ENCODE measurements at places on chromosomes 4 and X. TPM values are rescaled to one million over a fixed set of nuclear protein-coding genes. Genes with fewer than 3 reads are reported as not detected.

CRLF2 gene
- not detected for total RNA-seq

FAM47E gene
- 4.0 TPM for total RNA-seq

PABPC4L gene
- total RNA-seq, result 0.46 TPM

ZNF711 gene
- total RNA-seq, result 2.2 TPM

ODAPH gene
- total RNA-seq, result not detected

LRAT gene
- total RNA-seq, result not detected

RBMXL3 gene
- total RNA-seq, result not detected

SLC25A43 gene
- total RNA-seq, result 11.2 TPM

CNKSR2 gene
- total RNA-seq, result 4.0 TPM

HSFX4 gene
- not detected for total RNA-seq

PPEF2 gene
- not detected for total RNA-seq

NRK gene
- total RNA-seq, result 0.10 TPM

FGFR3 gene
- total RNA-seq, result 92.2 TPM

ADH4 gene
- total RNA-seq, result not detected

VCX gene
- total RNA-seq, result not detected

NONO gene
- total RNA-seq, result 210 TPM

GRCh38 chr4:85565761-85566480 is 91.0 kb downstream of the ARHGAP24 start:
- DNase-seq, result no peak

DNA sequence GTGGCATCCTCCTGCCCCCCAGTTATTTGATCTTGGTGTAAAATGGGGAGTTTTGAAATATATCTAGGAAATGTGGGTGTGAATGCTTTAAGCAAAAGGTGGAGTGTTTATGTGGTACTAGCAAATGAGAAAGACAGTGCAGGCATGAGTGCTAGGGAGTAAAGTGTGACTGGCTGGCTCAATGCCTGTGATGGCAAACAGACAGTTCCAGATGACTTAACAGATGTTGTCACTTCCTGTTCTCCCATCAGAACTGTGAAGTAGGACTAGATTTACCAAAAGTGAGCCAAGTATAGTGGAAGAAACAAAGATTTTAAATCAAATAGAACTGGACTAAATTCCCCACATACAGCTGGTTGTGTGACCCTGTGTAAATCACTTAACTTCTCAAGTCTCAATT is 8.4 kb upstream of the AMOT start:
- DNase-seq, result no peak

DNA sequence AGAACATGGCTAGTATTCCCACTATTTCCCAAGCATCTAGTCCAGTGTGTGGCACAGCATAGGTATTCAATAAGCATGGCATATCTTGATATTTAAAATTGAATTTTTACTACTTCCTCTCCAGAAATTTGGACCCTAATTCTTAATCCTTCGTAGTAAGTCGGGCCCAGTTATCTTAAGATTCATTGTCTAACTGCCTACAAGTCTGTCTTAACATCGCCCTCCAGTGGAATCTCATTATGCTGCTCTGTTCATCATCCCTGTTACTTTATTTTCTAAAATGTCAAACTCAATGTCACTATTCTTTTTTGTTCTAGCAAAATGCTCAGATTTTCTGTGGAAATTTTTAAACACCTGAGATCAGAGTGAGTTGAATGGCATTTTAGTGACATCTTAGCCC is 606.2 kb downstream of the KLHL13 start:
- no peak for DNase-seq

DNA sequence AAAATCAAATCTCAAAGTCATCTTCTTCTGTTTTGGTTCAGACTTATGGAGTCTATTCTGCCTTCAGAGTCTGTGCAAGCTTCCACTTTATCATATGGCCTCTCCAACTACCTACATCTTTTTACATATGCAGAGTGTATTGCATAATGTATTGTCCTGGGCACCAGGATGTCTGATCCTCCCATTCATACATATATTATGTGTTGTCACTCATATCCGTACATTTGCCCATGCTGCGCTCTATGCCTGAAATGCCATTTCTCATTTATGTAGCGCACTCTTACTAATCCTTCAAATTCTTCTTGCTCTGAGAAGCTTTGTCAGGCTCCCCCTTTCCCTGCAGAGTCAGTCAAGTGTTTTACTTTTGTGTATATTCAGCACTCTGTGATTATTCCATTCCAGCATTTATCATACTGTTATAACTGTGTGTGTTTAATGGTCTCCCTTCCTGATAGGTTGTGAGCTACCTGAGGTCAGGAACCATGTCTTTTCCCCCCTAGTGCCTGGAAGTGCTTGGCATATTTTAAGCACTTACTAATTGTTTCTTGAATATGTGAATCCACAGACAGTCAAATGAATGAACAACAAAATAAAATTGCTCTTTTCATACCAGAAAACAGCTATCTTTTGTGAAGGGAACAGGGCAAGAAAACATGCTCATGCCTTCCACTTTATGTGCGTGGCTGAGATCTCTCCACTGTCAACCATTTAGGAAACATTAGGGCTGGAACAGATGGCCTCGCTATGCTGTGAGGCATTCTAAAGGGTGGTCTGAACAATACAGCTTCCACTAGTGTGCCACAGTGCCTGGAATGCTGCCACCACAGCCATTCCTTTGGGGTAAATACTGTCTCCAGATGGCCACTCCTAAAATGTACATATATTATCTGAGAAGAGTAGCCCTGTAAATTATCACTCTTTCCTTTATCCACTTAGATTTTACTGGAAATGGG is 81.8 kb downstream of the GLUD2 start:
- DNase-seq, result no peak

- DNase-seq, result no peak
Measured at GRCh38 chr4:152364883-152365282, 171.0 kb downstream of the FBXW7 start.

GRCh38 chrX:91108761-91109160 is 325.9 kb upstream of the PABPC5 start:
- DNase-seq, result no peak

DNA sequence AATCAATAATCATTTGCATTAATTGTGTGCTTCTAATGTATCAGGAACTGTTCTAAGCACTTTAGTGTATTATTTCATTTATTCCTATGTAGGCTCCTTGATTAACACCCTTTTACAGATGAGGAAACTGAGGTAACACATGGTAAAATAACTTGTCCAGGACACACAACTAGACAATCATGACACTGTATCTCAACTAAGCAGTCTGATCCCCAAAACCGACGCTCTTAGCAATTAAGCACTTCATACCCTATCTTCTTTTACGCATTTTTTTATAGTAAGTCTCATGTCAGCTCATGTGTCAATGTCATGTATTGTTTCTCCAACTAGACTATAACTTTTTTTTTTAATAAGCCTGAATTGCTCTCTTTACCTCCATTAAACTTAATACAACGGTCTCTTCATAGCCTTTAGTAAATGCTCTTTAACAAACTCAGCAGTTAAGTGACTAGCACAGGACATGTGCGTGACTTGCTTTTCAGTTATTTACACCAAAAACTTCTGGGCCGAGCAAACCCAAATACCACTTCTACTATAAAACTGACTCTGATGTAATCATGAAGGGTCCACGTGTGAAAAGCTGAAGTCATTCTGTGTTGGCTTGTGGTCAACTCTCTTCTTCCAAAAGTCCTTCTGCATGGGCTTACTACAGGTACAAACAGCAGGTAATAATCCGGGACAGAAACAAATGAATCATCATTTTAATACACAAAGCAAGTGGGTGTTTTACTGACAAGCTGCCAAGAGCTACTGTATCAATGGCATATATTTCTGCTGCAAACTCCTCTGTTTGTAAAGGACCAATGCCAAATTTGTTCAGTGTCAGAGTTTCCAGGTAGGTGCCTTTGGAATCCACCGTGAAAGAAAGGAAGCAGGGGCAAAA is 7.9 kb upstream of the AMBN start:
- DNase-seq, result no peak

DNA sequence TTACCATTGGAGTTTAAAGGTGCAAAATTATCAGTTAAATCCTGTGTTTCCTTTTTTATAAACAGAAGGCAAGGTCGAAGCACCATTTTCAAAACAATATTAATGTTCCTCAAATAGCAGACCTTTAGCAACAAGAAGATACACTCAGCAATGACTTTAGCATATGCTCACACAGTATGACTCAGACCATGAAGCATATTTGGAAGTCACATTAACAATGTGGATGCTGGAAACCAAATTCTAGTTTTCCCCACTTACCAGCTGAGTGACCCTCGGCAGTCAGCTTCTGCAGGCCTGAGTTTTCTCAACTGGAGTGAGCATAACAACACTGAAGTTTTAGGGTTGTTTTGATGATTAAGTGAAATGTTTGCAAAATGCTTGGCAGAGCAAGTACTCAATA is 130.5 kb downstream of the ANK2 start:
- no peak for DNase-seq

DNA sequence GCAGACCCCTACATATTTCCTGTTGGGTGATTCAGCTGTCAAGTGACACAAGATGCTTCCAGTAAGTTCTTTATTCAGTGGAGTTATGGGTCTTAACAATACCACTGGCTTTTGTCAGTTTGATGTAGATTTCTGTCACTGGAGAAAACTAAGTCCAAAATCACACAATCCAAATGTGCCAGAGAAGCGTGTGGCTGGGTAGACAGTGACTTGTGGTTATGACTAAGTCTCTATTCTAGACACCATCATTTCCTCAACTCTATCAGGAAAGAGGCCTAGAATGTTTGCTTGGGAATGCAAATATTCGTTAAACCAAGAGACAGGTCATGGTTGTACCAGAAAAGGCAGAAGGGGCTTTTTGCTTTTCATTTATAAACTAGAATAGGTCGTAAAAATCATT is 54.4 kb upstream of the HS3ST1 start:
- no peak for DNase-seq

DNA sequence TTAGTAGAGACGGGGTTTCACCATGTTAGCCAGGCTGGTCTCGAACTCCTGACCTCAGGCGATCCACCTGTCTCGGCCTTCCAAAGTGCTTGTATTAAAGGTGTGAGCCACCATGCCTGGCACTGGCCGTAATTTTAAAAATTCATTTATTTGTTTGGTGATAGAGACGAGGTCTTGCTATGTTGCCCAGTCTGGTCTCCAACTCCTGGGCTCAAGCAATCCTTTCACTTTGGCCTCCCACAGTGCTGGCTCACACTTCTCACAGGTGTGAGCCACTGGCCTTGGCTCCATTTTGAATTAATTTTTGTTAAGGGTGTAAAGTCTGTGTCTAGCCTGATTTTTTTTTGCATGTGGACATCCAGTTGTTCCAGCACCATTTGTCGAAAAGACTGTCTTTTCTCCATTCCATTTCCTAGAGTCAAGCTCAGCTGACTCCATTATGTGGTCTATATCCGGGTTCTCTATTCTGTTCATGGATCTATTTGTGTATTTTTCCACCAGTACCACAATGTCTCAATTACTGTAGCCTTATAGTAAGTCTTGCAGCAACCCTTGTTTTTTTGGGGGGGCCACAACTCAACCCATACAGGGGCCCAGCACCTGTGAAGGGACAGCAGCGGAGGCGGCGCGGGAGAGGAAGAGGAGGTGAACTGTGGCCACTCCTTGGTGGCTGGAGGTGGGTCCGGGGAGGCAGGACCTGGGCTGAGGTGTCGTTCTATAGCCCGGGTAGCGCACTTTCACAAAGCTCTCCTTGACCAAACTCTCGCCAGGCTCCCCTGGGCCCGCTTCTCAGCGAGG is 1.5 kb upstream of the NSD2 start:
- DNase-seq, result peak; percentile 47

- DNase-seq, result no peak
Measured at GRCh38 chrX:1463581-1463980, 10.9 kb upstream of the ASMTL start.

DNA sequence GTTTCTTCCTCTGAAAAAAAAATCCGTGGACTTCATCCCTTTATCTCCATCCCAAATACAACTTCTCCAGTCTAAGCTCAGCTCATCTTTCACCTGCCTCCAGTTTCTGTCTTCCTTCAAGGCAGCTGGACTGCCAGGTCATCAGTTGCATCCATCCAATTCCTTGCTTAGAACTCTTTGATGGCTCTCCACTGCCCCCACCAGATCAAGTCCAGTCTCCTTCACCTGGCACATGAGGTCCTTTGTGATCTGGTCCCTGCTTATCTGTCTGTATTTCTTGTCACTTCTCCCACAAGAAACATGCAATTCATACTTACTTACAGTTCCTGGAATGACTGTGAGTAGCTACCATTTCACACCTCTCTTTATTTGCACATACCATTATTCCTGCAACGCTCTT is 33.8 kb downstream of the OTUD6A start:
- DNase-seq, result no peak

DNA sequence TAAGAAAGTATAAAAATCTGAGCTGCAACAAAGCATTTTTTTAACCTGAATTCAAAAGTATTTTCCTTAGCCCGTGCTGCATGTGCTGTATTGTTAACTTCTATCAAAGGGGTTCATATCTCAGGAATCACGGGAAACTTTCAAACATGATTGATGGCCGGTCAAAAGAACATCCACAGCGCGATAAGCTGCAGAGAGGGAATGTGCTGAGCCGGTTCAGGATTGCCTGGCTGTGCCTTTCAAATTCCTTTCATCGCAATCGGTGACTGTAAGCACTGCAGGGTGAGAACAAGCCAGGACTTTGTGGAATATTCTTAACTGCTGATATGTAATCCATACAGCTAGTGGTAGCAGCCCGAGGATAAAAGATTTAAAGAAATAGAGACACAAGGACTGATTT is 210.9 kb upstream of the NOCT start:
- DNase-seq, result no peak

GRCh38 chr4:137905930-137906329 is 336.2 kb downstream of the SLC7A11 start:
- no peak for DNase-seq

DNA sequence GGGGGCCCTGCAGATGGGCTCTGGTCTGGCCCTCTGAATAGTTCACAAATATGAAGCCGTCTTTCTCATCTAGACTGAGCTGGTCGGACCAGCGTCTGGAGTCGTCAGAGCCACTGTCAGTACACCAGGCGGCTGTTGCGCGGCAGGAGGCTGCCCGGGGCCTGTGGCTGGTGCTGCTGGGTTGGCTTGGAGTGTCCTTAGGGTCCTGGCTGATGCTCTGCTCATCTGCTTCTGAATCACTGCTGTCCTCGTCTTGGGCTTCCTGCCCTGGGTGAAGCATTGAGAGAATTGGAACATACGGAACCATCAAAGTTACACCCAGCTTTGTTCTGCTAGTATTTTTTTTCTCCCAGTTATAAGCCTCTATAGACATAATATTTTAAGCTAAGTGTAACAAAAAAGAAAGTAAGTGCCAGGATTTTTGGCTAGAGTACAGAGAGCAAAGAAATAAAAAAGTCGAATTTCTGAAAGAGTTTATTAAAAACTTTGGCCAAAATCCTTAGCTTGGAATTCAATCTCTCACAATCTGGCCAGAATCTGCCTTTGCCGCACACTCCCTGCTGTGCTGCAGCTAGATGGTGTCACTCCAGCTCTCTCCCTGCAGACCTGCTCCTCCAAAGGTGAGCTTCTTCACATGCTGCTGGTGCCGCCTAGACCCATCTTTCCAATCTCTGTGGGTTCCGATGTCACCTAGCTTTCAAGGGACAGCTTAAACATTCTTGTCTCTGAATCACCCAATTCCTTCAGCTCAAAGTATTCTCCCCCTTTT is 96.2 kb downstream of the CDS1 start:
- DNase-seq, result peak; percentile 64
